NK-92 treated with Interleukin-12 subunit alpha and Interleukin-12 subunit beta, amount 100 ng/mL, for 24 hours (cell line): ENCODE measurements at places on chromosomes 6 and 20.
A peak's percentile ranks its signal among the peaks of the same experiment; 100 is the strongest.

DNA sequence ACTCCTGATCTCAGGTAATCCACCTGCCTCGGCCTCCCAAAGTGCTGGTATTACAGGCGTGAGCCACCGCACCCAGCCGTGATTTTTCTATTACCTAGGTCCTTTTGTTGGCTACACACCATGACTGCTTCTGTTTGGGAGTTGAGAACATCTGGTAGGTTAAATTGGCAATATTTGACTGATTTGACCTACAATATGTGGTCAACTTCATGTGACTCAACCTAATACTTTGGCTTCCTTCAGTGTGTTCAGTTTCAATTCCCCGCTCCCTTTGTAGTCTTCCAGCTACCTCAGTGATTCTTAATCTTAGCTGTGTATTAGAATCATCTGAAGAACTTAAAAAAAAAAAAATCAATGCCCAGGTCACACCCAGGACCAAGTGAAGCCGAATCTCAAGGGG lies 47.4 kb downstream of the MYB start:
- DNase-seq = no peak

- DNase-seq = no peak
Observed at GRCh38 chr6:107624050-107624449, 134.1 kb downstream of the SOBP start.

- peak; percentile 4 for DNase-seq
Observed at GRCh38 chr6:96499781-96500180, 21.8 kb upstream of the UFL1 start.

GRCh38 chr20:55386686-55387085 lies 618.6 kb downstream of the CBLN4 start:
- no peak for DNase-seq

DNA sequence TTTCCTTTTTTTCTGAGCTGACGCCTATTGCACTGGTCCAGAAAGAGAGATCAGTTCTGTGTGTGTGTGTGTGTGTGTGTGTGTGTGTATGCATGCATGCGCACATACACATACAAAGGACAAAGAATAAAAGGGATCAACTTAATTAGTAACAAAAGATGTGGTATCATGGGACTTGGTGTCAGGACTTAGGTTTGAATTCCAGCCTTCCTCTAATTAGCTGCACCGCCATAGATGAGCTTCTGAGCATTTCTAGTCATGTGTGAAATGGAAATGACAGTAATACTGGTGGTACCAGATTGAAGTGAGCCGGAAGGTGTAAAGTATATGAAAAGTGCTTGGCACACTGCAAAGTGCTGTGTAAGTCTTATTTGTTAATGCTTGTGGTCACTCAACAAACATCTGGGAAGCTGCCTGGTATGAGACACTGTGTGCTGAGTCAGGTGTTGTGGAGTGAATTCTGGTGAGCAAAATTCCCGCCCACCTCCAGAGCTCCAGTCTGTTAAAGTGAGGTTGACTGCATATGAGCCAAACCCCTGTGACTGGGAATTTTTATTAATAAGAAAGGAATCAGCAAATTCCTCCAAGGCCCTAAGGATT lies 12.4 kb downstream of the DAAM2 start:
- no peak for DNase-seq

- DNase-seq = no peak
Observed at GRCh38 chr6:28081486-28081751, 1.1 kb downstream of the ZNF165 start.

GRCh38 chr6:27514906-27515495 lies 42.1 kb upstream of the ZNF184 start:
- DNase-seq = no peak

DNA sequence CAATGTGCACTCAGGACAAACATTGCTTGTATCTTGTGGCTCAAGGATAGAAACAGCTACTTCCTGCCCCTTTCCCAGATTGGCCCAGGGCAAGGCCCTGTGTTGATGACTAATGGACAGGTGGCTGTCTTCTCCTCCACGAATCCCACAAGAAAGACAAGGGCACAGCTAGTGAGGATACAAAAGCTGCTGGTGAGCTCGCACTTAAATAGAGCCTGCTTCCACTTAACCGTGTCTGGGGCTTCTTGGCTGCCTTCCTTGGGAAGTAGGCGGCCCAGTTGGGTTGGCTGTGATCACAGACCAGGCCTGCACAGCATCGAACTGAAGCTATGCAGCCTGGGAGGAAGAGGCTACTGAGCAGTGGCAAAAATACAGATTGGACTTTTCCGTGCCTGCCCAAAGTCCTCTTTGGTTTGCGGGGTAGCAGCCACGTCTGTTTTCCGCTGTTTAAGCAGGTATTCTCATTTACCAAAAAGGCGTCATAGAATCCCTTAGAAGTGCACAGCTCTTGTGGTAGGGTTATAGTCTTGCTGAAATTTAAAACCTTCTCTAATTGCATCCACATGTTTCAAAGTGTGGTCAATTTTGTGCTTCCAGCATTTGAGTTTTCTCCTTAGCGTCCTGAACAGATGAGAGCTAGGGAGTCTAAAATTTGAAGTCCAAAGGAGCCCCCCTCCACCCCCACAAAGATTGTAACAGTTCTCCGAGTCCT lies 23.0 kb upstream of the NAA20 start:
- no peak for DNase-seq

DNA sequence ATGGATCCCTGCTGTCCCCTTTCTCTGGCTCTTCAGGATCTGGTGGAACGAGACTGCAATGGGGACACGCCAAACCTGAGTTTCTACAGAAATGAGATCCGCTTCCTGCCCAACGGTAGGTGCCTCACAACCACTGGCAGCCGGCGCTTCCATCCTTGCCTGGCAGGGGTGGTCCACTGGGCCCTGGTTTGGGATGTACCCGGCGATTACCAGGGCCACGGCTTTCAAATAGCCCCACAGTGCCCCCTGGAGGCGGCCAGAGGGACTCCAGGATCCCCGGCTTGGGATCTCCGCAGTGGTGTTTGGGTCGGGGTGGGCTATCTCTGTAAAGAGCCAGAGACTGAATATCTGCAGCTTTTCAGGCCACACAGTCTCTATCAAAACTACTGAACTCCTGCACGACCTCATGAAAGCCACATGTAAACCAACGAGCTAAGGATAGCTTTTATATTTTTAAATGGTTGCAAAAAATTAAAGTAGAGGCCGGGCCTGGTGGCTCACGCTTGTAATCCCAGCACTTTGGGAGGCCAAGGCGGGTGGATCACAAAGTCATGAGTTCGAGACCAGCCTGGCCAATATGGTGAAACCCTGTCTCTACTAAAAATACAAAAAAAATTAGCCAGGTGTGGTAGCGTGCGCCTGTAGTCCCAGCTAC lies 3.7 kb downstream of the OGFR start:
- DNase-seq = peak; percentile 26

DNA sequence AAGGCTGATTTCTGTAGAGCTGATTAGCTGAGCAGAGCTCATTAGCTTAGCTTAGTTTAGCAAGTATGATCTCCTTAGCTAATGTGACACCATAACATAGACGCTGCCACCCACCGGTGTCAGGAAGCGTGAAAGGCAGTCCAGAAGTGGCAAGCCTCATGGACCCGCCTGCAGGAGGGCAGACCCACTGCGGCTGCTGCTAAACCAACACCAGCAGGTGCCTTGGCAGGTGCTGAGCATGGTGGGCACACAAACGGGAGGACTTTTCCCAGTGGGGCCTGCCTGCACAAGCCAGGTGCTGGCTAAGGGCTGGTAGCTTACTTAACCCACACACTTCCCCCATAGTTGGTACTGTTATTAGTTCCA lies 22.7 kb downstream of the ZDHHC14 start:
- DNase-seq = no peak

DNA sequence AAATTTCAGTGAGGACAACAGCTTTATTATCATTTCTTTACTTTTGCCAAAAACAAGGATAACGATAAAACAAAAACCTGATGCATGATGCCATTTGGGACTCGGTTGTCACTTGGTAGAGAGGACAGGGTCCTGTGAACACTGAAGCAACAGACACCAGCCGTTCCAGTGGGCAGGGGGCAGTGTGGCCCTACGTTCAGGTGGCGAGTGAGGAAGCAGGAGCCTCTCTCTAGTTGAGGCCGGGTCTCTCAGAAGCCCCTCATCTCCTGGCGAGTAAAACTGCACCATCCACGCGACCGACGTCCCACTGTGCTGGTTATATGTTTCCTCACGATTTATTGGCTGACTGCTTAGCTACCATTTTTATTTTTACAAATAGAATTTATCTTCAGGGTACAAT lies 231.6 kb downstream of the THBS2 start:
- DNase-seq = no peak

GRCh38 chr6:149270616-149271015 lies 46.9 kb upstream of the TAB2 start:
- no peak for DNase-seq

DNA sequence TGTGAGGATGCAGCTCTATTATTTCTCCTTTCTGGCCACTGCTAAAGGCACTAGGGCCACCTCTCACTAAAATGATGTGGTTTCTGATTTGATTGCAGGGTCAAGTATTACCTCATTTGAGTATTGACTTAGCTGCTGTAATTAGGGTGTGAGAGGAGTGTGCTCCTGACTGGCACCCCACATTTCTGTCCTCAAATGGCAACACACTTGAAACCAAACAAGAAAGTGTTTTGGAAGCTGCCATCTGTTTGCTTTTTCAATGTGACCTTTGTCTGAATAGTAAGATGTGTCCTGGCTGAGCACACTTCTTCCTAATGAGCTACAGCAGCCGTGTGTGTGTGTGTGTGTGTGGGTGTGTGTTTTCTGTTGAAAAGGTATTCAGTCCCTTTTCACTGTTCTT lies 62.8 kb upstream of the SCP2D1 start:
- no peak for DNase-seq

GRCh38 chr6:168043848-168044415 lies 35.1 kb downstream of the FRMD1 start:
- DNase-seq = no peak

- no peak for DNase-seq
Observed at GRCh38 chr20:48260129-48260756, 475.0 kb upstream of the SULF2 start.

DNA sequence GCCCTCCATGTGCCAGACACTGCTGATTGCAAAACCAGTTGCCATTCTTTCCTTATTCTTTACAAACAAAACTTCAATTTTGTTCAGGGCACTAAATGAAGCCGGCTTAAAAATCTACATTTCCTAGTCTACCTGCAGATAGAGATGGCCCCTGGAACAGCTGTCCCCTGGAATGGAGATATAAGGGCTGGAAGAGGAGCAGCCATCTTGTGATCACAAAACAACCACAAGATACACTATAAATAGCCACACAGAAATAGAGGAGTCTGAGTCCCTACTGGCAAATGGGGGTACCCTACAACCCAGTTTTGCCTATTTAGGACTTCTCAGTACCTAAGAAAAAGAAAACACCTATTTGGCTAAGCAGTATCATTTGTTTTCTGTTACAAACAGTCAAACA lies 115.9 kb upstream of the BEND6 start:
- DNase-seq = no peak

DNA sequence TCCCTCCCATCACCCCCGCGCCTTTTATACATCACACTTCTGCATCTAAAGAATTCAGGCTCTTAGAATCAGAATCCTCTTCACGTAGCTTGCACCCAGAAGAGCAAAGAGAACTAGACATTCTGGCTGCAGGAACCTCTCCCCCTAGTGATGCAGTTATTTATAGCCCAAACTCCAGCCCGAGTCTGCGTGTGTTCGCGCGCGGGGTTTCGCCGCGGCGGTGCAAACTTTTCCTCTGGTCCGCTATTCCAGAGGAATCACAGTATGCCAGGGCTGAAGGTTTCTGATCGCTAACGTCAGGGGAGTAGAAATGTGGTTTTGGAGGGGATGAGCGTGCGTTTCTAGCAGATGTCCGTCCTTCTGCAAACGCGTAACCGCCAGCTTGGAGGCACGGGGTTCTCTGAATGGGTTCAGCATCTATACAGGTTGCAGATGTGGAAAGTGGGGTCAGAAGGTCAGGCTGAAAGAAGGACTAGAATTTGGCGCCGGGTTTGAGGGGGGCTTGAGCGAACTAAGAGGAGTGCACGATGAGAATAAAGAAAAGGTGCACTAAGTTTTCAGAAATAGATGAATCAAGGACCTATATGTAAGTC lies 1.8 kb downstream of the EPHA7 start:
- no peak for DNase-seq

DNA sequence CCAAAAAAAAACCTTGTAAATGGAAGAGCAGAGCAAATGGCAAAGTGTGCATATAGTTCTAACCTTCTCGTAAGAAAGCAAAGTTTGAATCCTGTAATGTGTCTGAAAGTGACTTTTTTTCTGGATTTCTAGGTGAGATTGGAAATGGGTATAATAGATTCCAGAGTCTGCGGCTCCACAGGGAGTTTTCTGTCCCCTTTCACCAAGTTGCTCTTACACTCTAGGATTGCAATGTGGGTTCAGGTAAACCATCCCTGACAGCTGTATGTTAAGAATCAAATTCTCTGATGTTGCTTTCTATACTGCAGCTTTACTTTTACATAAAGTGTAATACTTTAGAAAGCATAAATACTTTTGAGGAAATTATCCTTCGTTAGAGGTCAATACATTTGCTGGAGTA lies 260.1 kb downstream of the PRL start:
- DNase-seq = no peak

DNA sequence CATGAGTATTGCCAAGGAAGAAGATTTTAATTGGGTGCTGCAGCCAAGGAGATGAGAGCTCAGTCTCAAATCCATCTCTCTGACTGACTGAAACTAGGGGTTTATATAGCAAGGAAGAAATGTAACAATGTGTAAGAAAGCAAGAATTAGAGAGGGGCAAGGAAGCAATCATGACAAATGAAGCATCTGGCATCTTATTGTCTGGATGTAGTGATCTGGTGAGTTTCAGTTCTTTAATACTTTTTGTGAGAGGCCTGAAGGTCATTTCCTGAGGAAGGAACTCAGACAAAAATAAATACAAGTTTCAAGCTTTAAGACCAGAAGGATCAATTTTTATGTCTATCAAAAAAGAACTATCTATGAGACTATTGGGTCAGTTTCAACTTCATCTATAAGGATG lies 64.2 kb downstream of the HTR1E start:
- no peak for DNase-seq

DNA sequence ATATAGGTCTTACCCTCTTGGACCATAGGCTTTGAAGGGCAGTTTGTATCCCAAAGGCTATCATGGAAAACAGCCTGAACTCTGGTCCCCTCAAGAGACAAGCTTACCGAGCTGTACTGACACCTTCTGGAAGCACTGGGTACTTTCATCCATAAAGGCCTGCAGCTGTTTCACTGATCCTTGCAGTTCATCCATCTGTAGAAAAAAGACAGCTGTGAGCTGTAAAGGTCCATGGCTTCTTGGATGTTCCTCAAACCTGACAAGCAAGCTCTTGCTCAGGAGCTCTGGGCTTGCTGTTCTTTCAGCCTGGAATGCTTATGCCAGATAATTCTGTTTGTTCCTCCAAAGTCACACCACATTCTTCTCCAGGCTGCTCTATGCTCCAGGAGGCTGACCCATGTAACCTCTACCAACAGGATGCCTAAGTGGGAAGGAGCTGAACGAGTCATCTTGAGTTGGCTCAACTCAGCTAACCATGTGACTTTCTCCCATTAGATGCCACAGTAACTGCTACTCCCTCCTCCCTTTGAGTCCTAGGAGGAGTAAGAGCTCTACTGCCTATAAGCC lies 8.8 kb upstream of the NDRG3 start:
- no peak for DNase-seq

GRCh38 chr6:73739096-73739495 lies 43.1 kb downstream of the CD109 start:
- DNase-seq = no peak

GRCh38 chr6:7251646-7252260 lies 61.2 kb downstream of the SSR1 start:
- no peak for DNase-seq
